NCI-H460 (cell line): ENCODE measurements at places on chromosomes 6 and 20. TPM values are rescaled to one million over a fixed set of nuclear protein-coding genes. Genes with fewer than 3 reads are reported as not detected.

Gene CNBD2
- total RNA-seq: 3.7 and 7.1 TPM in 2 replicates

Gene CDKN1A
- 170 and 205 TPM in 2 replicates for total RNA-seq

Gene PSMB1
- 377 and 415 TPM in 2 replicates for total RNA-seq

Gene AKAP12
- total RNA-seq: 7.8 and 8.8 TPM in 2 replicates

Gene TRAPPC3L
- total RNA-seq: not detected in 2 replicates

Gene OR2J3
- total RNA-seq: not detected in 2 replicates

Gene HDGFL1
- not detected in 2 replicates for total RNA-seq

Gene BHLHE23
- total RNA-seq: not detected in 2 replicates

Gene ARMH2
- total RNA-seq: not detected in 2 replicates

Gene GLP1R
- not detected in 2 replicates for total RNA-seq

Gene CRISP2
- total RNA-seq: 0.12 TPM in 1 of 2 replicates, not detected in the other
